ENCODE measurements at places on chromosomes 5 and 9. TPM values are rescaled to one million over a fixed set of nuclear protein-coding genes. Genes with fewer than 3 reads are reported as not detected.

DNA sequence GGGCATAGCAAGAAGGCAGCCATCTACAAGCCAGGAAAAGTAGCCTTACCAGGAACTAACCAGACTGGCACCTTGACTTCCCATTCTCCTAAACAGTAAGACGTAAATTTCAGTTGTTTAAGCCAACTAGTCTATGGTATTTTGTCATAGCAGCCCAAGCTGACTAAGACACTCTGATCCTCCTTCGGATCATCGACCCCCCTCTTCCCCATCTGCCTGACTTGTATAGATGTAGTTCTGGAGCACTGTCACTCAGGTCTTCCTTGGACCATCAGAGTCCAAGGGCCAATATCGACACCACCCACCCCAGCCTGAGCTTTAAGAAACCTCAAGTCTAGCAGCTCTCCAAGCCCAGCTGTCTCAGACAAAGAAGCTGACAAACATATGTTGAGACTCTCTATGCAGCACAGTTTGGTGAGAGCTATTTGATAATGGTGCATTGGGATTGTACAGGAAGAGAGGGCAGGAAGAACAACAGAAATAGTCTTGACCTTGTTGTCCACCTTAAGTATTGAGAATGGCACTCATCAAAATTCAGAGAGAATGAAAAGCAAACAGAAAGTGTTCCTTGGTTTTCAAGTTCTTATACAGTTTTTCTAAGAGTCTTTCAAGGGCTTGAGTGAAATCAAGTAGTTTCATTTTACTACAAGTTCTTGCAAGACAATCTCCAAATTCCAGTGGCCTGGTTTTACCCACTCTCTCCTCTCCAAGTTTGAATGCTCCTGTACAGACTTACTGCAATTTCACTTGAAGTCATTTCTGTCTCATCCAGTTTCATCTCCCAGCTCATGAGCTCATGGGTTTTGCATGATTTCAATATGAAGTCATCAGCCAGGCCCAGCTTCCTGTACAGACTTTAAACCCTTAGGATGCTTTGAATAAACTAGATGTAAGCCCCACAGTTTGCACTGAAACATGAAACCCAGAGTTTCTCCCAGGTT is 122.3 kb upstream of the RAI14 start:
- no peak for DNase-seq

DNA sequence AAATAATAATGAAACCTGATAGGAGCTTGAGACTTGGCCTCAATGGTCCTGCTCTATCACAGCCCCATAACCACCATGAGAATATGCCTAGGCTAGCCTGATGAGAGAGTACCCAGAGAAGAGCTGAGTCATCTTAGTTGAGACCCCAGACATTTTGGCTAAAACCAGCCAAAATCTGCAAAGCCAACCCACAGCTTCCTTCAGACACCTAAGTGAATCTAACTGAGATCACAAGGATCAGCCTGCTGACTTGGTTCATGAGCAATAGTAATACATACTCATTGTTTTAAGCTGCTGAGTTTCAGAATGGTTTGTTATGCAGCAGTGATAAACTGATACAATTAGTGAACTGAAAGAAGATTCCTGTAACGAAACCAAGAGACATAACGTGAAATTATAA is 473.7 kb upstream of the PTGER4 start:
- DNase-seq: no peak

GRCh38 chr9:121852651-121853616 is 201.5 kb downstream of the DAB2IP start:
- no peak for DNase-seq

The DAB2 gene
- polyA plus RNA-seq: not detected

GRCh38 chr5:35182910-35183535 is 47.3 kb downstream of the PRLR start:
- no peak for DNase-seq

- no peak for DNase-seq
Measured at GRCh38 chr5:120564013-120564412, 99.9 kb downstream of the PRR16 start.

DNA sequence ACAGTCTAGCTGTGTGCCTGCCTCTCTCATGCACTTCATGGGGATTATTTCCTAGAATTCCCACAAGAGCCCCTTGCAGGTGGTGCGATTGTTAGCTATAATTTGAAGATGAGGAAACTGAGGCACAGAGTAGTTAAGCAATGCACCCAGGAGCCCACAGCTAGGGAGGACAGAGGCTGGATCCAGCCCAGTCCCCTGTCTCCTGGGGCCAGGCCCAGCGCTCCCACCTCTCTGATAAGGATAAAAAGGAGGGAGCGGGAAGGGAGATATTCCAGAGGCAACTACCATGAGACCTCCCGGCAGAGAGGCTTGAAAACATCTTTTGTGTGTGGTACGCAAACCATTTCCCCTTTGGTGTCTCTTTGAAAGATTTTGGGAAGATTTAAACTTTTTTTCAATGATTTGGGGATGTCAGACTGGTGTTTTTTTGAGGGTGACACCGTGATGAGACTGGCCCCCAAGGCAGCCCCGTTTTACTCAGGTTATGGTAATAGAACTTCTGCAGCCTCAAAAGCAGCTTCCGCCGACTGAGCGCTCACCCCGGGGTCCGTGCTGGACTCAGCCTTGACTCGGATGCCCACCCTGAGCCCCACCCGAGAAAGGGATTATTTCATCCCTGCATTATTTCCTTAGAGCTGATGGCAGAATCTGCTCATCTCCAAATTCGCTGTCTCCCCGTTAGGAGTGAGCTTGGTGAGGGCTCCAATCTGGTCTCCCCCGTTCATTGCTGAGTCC is 144.7 kb upstream of the IER5L start:
- DNase-seq: no peak

- DNase-seq: no peak
Measured at GRCh38 chr5:158679221-158679641, 420.5 kb downstream of the EBF1 start.

- no peak for DNase-seq
Measured at GRCh38 chr5:149355688-149356087, 2.2 kb upstream of the PCYOX1L start.

The EIF4E1B gene
- not detected for polyA plus RNA-seq

DNA sequence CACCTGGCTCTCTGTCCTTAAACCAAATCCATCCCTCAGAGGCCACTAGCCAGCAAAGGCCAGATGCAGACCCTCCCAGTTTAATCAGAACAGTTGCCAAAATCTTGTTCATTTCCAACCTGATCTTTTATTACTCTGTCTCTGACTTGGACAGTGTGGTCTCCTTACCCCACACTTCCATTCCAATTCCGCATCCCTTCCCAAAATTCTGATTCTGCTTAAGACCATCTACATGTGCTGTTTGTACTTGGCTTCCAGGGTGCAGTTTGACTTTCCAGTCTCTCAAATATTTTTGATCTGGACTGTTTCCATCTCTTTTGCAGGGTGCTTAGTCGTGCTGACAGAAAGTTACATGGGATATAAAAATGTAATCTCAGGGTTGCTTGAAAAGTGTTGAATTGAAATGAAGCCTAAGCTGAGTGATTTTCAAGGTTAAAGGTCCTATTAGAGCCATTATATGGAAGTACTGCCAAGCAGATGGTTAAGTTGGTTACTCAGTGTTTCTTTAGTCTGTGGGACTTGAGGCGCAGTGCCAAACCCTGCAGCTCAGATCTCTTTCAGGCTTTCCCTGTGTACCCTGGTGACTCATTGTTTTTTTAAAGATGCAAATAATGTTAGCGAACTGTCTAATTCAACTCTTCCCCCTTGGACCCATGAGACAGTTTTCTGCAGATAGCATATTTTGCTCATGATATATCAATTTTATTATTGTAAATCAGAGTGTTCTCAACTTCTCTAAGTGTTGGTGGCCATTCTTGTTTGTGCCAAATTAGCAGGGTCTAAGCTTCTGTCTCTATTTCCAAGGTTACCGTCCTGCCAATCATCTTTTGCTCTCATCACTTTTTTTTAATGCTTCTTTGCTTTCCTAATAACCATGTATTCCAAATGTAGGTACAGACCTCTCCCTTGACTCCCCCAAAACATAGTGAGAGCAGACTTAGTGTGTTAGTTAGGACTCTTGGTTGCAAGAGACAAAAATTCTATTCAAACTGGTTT is 18.2 kb upstream of the DCP2 start:
- no peak for DNase-seq

The CRHBP gene
- not detected for polyA plus RNA-seq

DNA sequence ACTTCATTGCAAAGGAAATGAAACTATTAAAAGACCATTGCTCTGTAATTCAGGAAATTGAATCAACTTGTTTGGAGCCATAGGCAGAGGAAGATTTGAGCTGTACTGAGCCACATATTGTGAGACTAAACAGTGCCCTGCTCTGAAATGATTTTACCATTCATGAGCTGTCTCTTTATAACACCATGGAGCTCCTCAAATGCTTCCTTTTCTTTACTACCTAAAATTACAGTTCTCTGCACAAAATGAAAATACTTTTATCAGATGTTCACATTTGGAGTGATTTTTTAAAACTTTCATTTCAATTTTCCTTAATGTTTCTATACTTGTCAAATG is 97.9 kb downstream of the NLN start:
- DNase-seq: no peak

DNA sequence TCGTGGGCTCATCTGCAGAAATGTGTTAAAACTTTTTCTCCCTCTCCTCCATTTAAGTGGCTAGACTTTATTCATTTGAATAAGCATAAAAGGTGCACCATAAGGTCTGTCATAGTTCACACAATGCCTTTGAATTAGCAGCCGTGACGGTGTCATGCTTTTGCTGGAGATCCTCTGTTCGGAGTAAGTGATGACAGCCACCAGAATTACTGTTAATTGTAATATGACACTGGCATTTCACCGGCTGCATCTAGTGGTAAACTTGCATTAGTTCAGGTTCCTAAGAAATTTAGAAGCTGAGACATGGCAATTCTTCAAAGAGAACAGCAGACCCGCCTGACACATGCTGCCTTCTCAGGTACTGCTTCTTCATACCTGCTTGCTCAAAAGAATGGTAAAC is 241.7 kb downstream of the EBF1 start:
- peak; percentile 20 for DNase-seq

DNA sequence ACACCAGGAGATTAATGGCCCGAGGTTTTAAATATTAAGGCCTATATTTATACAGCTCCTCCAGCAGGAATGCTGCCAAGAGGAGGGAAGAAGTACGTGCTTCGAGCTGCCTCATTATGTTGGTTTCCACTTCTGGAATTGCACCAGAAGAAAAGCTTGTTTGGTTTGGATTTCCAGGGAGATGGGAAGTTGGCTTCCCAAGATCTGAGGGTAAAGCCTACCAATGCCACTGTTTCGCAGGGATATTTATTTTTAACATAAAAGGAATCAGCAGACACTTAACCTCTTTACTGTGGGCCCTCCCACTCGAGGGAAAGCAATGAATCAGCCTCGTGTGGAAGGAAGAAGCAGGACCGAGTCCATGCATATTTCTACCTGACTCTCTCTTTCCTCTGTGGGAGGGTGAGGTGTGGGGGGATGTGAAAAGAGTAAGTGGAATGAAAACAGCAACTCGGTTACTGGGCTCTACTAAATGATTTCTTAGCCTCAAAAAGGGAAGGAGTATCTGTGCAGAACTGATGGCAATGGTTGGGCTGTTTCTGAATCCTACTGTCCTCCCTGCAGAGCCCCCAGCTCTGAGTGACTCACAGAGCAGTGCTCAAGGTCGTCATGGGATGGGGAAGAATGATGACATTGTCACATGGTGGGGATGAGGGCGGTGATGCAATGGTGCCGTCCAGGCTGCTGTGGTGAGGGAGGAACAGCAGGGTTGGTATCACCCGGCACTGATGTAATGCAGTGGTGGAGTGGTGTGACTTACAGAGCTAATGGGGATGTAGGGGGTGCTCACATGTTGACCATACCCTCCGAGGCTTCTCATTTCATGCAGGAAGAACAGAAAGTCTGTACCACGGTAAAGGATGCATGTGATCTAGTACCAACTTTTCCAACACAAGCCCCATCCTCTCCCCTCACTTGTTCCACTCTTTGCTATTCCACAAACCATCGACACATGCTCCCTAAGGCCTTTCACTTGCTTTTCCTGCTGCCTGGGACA is 215.0 kb upstream of the PANK3 start:
- DNase-seq: no peak

- no peak for DNase-seq
Measured at GRCh38 chr9:120107138-120107537, 472.8 kb downstream of the CDK5RAP2 start.

The OR13C4 gene
- not detected for polyA plus RNA-seq

DNA sequence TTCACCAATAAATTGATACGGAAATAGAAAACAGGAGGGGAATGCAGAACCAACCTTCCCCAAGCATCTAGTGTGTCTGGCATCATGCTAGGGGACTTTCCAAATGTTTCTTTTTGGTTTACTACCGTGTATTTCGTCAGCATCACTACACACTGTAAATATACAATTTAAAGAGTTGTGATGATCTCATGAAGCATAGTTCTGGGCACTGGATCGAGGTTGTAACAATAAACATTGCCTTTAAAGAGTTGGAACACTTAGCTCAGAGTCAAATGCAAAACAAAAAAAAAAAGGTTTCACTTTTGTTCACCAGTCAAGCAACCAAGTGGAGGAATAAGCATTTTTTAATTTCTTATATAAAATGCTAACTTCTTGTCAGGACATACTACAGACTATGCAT is 2.9 kb upstream of the SCAI start:
- DNase-seq: no peak

Measured in naive thymus-derived CD4-positive, alpha-beta T cell (primary cell).